ENCODE measurements at places on chromosomes 11 and 22.

- no peak for DNase-seq
These were observed 100.6 kb downstream of the MORC2 start for GRCh38 chr22:30867746-30868662.

- peak; percentile 85 for DNase-seq
These were observed 36.4 kb downstream of the PACSIN2 start for GRCh38 chr22:42978453-42979103.

- DNase-seq = peak; percentile 72
These were observed 117.3 kb upstream of the CTSC start for GRCh38 chr11:88454881-88455280.

DNA sequence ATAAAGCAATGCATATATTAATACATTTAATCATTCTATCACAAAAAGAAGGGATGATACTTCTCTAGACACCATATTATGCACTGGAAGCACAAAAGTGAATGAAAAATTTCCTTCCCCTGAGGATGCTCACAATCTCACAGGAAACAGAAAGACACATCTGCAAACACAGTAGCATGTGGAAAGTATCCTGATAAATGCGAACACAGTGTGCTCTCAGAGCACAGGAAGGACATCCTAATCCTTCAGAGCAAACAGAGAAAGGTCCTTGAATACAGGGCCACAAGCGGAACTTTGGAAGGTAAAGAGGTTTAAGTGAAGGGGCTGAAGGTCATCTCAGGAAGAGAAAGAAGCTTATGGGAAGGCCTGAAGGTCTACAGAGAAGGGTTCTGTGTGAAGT is 524.6 kb upstream of the LRRC4C start:
- DNase-seq = no peak

GRCh38 chr11:111778047-111778558 is 11.9 kb upstream of the PPP2R1B start:
- no peak for DNase-seq

DNA sequence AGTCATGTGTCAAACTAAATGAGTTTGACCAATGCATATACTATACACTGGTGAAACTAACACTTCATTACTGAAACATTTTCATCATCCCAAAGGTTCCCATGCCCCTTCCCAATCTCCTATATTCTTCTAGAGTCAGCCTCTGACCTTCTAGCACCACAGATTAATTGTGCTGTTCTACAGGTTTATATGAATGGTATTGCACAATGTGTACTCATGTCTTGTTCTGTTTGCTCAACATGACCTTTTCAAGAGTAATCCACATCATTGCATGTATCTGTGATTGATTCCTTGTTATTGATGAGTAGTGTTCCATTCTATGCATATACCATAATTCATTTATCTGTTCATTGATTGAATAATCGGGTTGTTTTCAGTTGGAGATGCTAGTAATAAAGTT is 7.5 kb upstream of the OR8G1 start:
- no peak for DNase-seq

- peak; percentile 62 for DNase-seq
These were observed 477 bp downstream of the ZBTB16 start for GRCh38 chr11:114059984-114060391.

- peak; percentile 50 for DNase-seq
These were observed 29.1 kb downstream of the DRD2 start for GRCh38 chr11:113446112-113446511.

DNA sequence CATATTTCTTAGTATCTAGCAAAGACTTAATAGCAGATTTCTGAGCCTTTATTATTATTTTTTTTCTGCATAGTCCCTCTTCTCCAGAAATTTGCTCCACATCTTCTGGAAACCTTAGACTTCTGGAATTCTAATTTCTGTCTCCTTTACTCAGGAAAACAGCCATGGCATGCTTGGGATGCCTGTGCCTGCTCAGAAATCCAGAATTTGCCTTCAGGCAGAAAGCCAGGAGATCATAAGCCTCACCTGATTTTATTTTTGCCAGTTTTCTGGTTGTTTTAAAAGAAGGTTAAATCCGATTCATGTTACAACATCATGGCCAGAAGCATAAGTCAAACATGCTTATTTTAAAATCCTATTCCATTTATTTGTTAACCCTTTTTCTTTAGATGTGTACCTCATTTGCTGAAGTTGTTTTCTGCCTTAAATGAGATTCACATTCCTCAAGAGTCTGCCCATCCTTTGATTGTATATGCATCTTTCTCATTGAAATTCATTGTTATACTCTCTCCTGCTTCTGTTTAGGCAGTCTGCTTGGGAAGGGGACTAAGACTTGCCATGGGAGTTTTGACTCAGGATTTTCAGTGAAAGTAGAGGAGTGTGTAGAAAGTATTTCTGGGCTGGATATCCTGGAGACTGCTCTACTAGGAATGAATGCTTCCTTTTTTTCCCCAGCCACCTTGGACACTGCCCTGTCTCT is 37.1 kb downstream of the SIK2 start:
- no peak for DNase-seq

GRCh38 chr11:114237321-114238280 is 58.6 kb upstream of the NNMT start:
- DNase-seq = peak; percentile 36

- no peak for DNase-seq
These were observed 53.4 kb downstream of the FAM181B start for GRCh38 chr11:82680252-82680651.

GRCh38 chr11:64449381-64450167 is 90.6 kb downstream of the RPS6KA4 start:
- DNase-seq = peak; percentile 57

DNA sequence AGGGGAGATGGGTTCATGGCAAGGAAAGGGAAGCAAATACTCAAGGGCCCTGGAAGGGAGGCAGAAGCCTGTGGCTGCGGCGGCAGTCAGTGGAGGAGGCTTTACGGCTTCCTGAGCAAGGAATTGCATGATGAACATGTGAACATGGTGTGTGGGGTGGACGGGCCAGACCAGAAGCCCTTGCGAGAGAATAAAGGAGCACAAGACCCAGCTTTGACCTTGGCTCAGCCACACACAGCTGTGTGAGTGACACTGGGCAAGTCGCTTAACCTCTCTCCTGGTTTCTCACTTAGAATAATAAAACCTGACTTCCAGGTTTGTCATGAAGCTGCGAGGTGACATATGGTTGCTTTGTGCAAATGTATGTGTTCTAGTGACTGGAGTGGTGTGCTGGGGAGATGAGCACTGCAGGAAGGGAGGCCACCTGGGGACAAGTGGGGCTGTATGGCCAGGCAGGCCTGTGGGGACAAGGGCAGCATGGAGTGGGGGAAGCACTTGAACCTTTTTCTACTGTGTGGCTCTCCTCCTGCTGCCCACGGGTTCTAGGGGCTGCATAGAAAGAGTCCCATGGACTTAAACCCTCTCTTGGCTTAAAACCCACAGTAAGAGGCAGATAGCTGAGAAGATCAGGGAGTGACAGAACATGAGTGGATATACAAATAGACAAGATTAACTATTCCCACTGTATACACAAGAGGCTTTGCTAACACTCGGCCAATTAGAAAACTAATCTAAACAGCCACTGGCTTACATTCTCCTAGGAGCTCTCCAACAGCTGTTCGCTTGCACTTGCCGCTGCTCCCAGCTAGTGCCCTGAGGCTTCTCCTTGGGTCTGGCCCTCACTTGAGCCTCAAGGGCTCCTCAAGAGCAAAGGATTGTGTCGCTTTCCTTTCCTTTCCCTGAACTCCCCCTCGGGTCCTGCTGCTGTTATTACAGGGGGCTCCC is 67.3 kb upstream of the CDON start:
- no peak for DNase-seq

- DNase-seq = peak; percentile 25
These were observed 71.8 kb upstream of the TEAD1 start for GRCh38 chr11:12602421-12602820.
